Activated CD4-positive, alpha-beta T cell treated with anti-CD3 and anti-CD28 coated beads, Interleukin-2, amount 10 ng/mL, durations not matched to agents 24 days and 14 days (primary cell): ENCODE measurements at places on chromosomes 2 and 18. TPM values are rescaled to one million over a fixed set of nuclear protein-coding genes. Genes with fewer than 3 reads are reported as not detected.
A peak's percentile ranks its signal among the peaks of the same experiment; 100 is the strongest.

- DNase-seq: no peak
- peaks cover 6% of the 10 kb centered on the region for H3K4me1 ChIP-seq
- no peak overlapping the region for H3K27ac ChIP-seq
Observed at GRCh38 chr2:28035163-28035690, 144.7 kb downstream of the BABAM2 start.

GRCh38 chr2:205701509-205701908 is 19.2 kb downstream of the NRP2 start:
- peak overlapping the region; percentile 95 for H3K27ac ChIP-seq
- H3K4me1 ChIP-seq: peaks cover 49% of the 10 kb centered on the region
- H3K4me3 ChIP-seq: no peak overlapping the region
- no peaks in the 10 kb centered on the region for H3K27me3 ChIP-seq
- DNase-seq: no peak

DNA sequence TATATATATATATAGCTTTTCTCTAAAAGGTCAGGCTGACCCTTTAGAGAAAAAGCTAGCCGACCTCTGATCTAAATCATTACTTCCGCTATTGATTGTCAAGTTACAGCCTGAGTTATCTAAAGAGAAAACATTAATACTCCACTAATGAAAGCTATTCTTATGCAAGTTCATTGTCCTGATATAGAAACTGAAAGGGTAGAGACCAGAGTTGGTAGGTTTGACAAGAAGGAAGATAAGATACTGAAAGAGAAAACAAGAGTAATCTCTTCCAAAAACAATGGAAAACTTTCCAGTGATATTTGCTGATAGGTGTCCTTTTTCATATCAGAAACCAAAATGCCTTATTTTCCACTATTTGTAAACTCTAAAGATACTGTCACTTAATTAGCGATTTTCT is 62.8 kb upstream of the SLC39A10 start:
- H3K4me3 ChIP-seq: no peak overlapping the region
- H3K4me1 ChIP-seq: peaks cover 15% of the 10 kb centered on the region
- H3K36me3 ChIP-seq: no peaks in the 10 kb centered on the region
- no peaks in the 10 kb centered on the region for H3K27me3 ChIP-seq
- H3K27ac ChIP-seq: peak overlapping the region; percentile 56
- DNase-seq: no peak

GRCh38 chr18:27887287-27887686 is 289.6 kb downstream of the CDH2 start:
- no peak overlapping the region for H3K4me3 ChIP-seq
- H3K4me1 ChIP-seq: no peaks in the 10 kb centered on the region
- no peaks in the 10 kb centered on the region for H3K27me3 ChIP-seq
- no peak for DNase-seq
- no peak overlapping the region for H3K27ac ChIP-seq

- no peak overlapping the region for H3K4me3 ChIP-seq
- no peak for DNase-seq
- no peaks in the 10 kb centered on the region for H3K36me3 ChIP-seq
- no peaks in the 10 kb centered on the region for H3K4me1 ChIP-seq
- no peak overlapping the region for H3K27ac ChIP-seq
Observed at GRCh38 chr18:54702686-54703085, 111.6 kb downstream of the DYNAP start.

GRCh38 chr2:145199827-145200706 is 680.1 kb upstream of the ZEB2 start:
- no peaks in the 10 kb centered on the region for H3K4me1 ChIP-seq
- H3K36me3 ChIP-seq: no peaks in the 10 kb centered on the region
- H3K27ac ChIP-seq: no peak overlapping the region
- H3K27me3 ChIP-seq: no peaks in the 10 kb centered on the region
- no peak overlapping the region for H3K4me3 ChIP-seq

DNA sequence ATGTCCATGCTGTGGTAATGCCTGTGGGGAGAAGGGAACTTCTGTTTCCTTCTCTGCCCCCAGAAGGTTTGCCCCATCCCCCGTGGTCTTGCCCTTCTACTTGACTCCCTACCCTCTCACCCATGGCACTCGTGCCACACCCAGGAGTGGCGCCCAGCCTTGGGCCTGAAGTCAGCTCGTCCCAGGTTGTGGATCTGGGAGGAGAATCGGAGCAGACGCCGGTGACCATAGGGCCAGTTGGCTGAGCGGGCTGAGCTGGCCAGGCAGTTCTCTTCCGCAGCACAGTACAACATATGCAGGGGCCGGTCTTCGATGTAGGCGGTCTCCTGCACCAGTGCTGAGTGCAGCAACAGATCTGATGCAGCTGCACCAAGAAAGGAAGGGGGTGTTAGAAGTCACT is 4.7 kb downstream of the HTRA2 start:
- peaks cover 21% of the 10 kb centered on the region for H3K4me1 ChIP-seq
- H3K4me3 ChIP-seq: no peak overlapping the region
- peaks cover 20% of the 10 kb centered on the region for H3K36me3 ChIP-seq

GRCh38 chr2:235504441-235505180 is 10.8 kb downstream of the AGAP1 start:
- no peaks in the 10 kb centered on the region for H3K36me3 ChIP-seq
- no peak overlapping the region for H3K27ac ChIP-seq
- H3K4me3 ChIP-seq: no peak overlapping the region
- H3K4me1 ChIP-seq: peaks cover 13% of the 10 kb centered on the region
- peaks cover 41% of the 10 kb centered on the region for H3K27me3 ChIP-seq
- no peak for DNase-seq

DNA sequence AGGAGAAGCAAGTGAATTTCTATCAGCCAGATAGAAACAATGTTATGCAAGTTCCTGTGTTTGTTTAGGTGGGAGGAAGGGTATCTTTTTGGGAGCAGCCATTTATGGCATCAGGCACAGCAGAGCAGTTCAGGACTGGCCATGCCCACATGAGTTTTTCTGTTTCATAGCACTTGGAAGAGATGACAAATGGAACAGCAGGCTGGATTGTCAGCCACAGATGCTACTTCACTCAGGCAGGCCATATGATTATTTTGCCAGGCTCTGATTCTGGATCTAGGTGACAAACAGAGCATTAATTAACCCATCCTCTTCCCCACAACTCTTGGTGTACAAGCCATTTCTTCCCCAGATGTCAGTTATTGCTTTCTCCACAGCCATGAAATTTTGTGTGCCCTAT is 63.8 kb downstream of the GALNT13 start:
- no peaks in the 10 kb centered on the region for H3K4me1 ChIP-seq
- no peak overlapping the region for H3K27ac ChIP-seq
- no peaks in the 10 kb centered on the region for H3K36me3 ChIP-seq
- H3K27me3 ChIP-seq: no peaks in the 10 kb centered on the region

DNA sequence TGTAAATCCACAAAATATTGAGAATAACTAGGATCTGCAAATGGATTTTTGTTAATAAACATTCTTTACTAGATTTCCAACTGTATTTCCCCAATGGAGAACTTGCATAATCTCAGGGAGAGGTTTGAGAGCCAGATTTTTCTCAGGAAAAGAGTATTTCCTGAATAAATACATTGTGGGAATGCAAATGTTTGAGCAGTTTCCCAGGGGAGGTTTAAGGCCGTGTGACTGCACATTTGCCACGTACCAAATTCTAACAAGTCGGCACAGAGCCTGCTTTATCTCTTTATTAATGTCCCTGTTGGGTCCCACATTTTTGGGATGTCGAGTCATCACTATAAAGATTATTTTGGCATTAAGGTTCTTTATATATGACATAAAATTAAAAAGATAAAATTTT is 27.0 kb downstream of the TFPI start:
- peaks cover 3% of the 10 kb centered on the region for H3K27me3 ChIP-seq
- no peak overlapping the region for H3K27ac ChIP-seq
- H3K36me3 ChIP-seq: no peaks in the 10 kb centered on the region
- no peak overlapping the region for H3K4me3 ChIP-seq

DNA sequence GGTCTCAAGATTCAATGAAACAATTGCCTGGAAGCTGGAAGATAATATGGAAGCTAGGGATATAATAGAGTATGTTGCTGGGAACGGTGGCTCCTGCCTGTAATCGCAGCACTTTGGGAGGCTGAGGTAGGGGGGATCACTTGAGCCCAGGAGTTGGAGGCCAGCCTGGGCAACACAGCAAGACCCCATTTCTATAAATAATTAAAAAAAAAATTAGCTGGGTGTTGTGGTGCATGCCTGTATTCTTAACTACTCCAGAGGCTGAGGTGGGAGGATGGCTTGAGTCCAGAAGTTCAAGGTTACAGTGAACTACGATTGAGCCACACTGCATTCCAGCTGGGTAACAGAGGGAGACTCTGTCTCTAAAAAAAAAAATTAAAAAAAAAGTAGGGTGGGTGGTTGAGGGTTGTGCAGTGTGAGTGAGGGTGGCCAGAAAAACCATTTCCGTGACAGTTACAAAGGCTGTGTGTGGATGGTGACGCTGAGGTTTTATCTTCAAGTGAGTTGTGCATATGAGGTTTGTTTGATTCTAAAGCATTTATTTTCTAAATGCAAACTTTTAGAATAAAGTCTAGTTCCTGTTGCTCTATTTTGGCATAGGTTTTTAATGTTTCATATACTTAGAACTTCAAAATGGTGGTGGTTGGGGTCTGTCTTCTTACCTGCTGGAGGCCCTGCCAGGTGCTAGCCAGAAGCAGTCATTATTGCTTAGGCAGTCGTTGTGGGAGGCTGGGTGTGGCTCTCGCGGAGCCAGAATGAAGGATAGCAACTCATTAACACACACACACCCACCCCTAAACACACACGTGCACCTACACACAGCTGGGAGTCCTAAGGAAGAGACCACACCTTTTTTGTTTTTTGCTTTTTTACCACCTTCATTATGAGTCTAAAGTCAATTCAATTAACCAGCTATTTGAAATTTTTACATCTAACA is 4.7 kb upstream of the IL1R2 start:
- H3K27ac ChIP-seq: no peak overlapping the region
- H3K27me3 ChIP-seq: peaks cover 10% of the 10 kb centered on the region
- no peaks in the 10 kb centered on the region for H3K36me3 ChIP-seq
- peaks cover 9% of the 10 kb centered on the region for H3K4me1 ChIP-seq
- H3K4me3 ChIP-seq: no peak overlapping the region
- no peak for DNase-seq

- H3K36me3 ChIP-seq: peaks cover 21% of the 10 kb centered on the region
- peaks cover 44% of the 10 kb centered on the region for H3K4me1 ChIP-seq
- H3K4me3 ChIP-seq: peak overlapping the region; percentile 97
- H3K27me3 ChIP-seq: no peaks in the 10 kb centered on the region
Observed at GRCh38 chr2:32009516-32010256, 1.1 kb downstream of the MEMO1 start.

- no peak overlapping the region for H3K27ac ChIP-seq
- no peak overlapping the region for H3K4me3 ChIP-seq
- no peaks in the 10 kb centered on the region for H3K36me3 ChIP-seq
- H3K4me1 ChIP-seq: peaks cover 15% of the 10 kb centered on the region
- H3K27me3 ChIP-seq: peaks cover 1% of the 10 kb centered on the region
- DNase-seq: no peak
Observed at GRCh38 chr2:213122725-213123124, 28.7 kb downstream of the IKZF2 start.

GRCh38 chr2:234464291-234464645 is 32.6 kb downstream of the ARL4C start:
- H3K27ac ChIP-seq: peak overlapping the region; percentile 85
- peak overlapping the region; percentile 79 for H3K4me3 ChIP-seq
- peaks cover 1% of the 10 kb centered on the region for H3K36me3 ChIP-seq
- no peak for DNase-seq

- H3K4me1 ChIP-seq: peaks cover 6% of the 10 kb centered on the region
- no peaks in the 10 kb centered on the region for H3K36me3 ChIP-seq
- DNase-seq: no peak
- no peak overlapping the region for H3K27ac ChIP-seq
Observed at GRCh38 chr2:196590286-196590685, 49.2 kb upstream of the CCDC150 start.

DNA sequence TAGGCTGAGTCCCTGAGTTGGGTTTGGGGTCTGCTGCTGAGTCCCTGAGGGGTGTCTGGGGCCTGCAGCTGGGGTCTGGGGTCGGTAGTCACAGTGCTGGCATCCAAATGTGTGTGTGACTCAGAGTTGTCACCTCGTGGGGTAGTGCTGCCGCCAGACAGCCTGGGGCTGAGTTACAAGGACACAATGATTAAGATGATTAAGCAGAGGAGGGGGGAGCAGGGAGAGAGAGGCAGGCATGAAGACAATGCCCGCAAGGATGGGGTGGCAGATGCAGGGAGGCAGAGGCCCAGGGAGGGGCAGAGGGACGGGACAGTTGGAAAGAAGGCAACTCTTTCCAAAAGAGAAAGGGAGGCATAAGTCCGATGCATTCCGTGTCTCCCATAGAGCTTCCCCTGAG is 120.2 kb downstream of the CELF4 start:
- no peak for DNase-seq
- no peaks in the 10 kb centered on the region for H3K27me3 ChIP-seq
- H3K36me3 ChIP-seq: no peaks in the 10 kb centered on the region

- no peak overlapping the region for H3K27ac ChIP-seq
- no peak overlapping the region for H3K4me3 ChIP-seq
- DNase-seq: no peak
- peaks cover 2% of the 10 kb centered on the region for H3K36me3 ChIP-seq
- H3K4me1 ChIP-seq: peaks cover 14% of the 10 kb centered on the region
Observed at GRCh38 chr2:55309446-55309845, 40.4 kb upstream of the MTIF2 start.

DNA sequence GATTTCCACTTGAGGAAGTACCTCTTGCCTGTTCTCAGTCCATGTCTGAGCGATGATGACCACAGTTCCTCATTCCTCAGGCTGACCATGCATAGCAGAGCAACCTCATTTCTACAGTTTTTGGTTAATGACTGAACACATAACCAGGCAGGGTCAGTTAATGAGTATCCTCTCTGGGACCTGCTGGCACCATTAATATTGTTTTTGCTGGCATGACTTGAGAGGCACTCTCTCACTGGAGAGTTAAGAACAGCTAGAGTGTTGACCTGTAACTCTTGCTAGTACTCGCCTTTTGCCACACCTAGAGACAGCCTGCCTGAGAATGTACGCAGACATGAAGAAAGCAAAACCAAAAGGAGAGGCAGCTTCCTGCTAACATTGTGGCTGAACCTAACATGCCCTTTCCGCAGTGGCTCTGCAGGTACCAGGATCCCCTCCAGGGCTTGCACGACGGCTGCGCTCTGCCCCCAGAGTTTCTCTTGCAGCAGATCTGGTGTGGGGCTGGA is 23.9 kb downstream of the PECR start:
- H3K27me3 ChIP-seq: no peaks in the 10 kb centered on the region
- H3K27ac ChIP-seq: peak overlapping the region; percentile 92
- peak overlapping the region; percentile 81 for H3K4me3 ChIP-seq

DNA sequence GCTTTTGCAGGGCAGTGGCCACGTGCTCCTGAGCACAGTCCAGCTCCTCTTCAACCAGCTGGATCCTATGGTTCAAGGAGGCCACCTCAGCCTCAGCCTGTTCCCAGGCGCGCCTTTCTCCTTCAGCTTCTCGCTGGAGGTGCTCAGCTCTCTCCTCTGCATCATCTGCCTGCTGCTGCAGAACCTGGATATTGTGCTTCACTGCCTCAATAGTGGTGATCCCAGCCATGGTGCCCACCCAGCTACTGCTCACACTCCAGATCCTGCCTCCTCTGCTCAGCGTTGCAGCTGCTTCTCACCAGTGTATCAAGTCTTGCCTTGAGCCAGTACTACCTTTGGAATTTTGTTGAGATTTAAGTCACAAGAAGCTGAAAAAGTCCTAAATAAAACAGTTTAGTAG is 67.9 kb downstream of the ASXL2 start:
- H3K4me3 ChIP-seq: no peak overlapping the region
- H3K27me3 ChIP-seq: no peaks in the 10 kb centered on the region
- DNase-seq: peak; percentile 51
- H3K27ac ChIP-seq: no peak overlapping the region
- peaks cover 23% of the 10 kb centered on the region for H3K36me3 ChIP-seq

The FBXO36 gene
- 0.71 and 0.77 TPM in 2 replicates for total RNA-seq

The PUM2 gene
- total RNA-seq: 122 and 130 TPM in 2 replicates

The LRRC30 gene
- not detected in 2 replicates for total RNA-seq

The UPP2 gene
- not detected in 2 replicates for total RNA-seq

The MPPE1 gene
- total RNA-seq: 39.2 and 45.8 TPM in 2 replicates

The MAB21L4 gene
- total RNA-seq: not detected in 2 replicates

The KCNS3 gene
- not detected in 2 replicates for total RNA-seq

The C1QL2 gene
- not detected in 2 replicates for total RNA-seq

The SERPINB4 gene
- total RNA-seq: not detected in 2 replicates
